ENCODE measurements at places on chromosomes 2 and 18.

DNA sequence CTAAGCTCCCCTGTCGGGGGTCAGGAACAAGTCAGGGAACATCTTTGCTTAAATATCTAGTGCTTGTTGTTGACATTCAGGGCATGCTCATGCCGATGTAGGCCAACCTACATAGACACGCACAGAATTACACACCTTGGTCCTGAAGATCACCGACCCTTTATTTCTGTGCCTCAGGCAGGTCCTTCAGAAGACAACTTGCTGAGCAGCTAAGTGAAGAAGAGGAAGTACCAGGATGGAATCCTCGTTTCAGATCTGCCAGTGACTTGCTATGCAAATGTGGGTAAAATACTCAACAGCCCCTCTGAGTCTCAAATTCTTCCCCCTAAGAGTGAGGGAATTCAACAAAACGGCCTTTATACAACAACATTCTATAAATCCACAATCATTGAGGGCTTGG, 494.7 kb downstream of the BCL11A start:
- no peak for DNase-seq

DNA sequence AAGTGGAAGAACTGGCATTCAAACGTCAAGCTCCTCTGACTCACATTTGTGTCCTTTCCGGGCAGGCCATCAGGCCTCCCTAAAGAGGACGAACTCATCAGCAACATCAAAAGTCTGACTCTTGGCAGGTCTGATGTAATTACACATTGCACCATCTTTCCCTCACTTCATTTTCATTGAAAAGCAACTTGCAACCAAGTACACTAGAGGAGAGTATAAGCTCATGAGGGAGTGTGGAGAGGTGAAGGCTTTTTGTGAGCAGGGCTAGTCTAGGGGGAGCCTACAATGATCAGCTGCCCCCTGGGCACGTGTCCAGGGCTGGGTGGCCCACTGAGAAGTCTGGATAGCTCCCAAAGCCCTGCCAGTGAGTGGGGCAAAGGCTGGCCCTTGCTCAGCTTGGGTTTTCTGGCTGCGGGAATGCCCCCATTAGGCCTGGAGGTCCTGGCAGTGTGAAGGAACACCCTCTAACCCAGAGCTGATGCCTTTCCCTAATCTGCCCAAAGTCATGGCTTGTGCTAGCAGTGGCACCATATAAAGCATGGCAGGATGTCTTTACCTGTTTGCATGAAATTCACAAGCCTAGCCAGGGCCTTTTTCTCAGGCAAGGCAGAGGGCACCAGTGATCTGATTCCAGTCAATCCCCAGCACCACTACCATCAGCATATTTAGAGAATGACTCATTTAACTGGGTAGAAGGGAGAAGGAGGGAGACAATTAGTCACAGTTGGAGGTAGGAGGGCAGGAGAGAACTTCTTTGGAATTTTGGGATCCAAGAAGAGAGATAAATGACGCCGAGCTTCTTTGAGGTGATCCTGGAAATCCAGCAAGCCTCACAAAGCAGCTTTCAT, 8.5 kb upstream of the DAW1 start:
- no peak for DNase-seq

GRCh38 chr2:41711736-41712135, 336.1 kb upstream of the PKDCC start:
- no peak for DNase-seq

DNA sequence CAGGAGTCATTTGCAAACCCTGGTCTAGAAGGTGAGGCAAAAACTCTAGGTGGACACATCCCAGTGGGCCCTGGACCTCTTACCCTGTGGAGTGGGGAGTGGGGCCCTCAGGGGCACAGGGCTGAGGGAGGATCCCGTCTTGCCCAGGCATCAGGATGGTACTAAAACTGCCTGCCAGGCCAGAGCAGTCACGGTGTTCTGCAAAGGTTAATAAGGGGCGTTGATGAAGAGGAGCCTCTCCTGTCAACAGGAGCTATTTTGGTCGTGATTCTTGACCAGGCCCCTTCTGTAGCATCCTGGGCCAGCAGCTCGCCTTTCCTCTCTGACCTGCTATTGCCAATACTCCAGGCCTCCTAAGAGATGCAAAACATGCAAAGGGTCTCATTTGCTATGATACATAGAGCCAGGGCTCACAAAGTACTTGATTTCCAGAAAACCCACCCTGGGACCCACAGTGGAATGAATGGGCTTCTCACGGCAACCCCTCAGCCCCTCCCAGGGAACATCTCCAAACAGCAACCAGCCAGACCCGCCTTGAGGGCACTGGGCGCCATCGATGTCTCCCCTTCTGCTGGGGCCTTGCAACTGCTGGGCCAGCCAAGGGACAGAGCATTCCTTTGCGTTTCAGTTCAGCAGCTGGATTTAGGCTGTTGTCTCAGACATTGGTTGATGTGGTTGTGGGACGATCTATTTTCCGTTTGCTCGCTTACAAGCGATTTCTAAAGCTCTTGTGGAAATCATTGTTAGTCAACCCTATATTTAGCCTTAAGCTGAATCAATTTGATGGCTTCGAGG, 111.1 kb downstream of the PDCL3 start:
- DNase-seq: no peak

All from NCI-H510A treated with DMSO at 0.1 percent for 48 hours (cell line).